ENCODE measurements at places on chromosomes 5 and 9. TPM values are rescaled to one million over a fixed set of nuclear protein-coding genes. Genes with fewer than 3 reads are reported as not detected.

SLC27A6 gene
- total RNA-seq = not detected

SMIM33 gene
- total RNA-seq = not detected

NDOR1 gene
- total RNA-seq = 11.1 TPM

GPX8 gene
- total RNA-seq = 61.1 TPM

CCL28 gene
- not detected for total RNA-seq

DRD1 gene
- total RNA-seq = not detected

TLX3 gene
- total RNA-seq = not detected

CTXN3 gene
- total RNA-seq = not detected

PCDHGB1 gene
- 1.1 TPM for total RNA-seq

MARVELD2 gene
- total RNA-seq = 9.3 TPM

CCDC171 gene
- 1.9 TPM for total RNA-seq
